ENCODE measurements at places on chromosomes 7 and 10.

DNA sequence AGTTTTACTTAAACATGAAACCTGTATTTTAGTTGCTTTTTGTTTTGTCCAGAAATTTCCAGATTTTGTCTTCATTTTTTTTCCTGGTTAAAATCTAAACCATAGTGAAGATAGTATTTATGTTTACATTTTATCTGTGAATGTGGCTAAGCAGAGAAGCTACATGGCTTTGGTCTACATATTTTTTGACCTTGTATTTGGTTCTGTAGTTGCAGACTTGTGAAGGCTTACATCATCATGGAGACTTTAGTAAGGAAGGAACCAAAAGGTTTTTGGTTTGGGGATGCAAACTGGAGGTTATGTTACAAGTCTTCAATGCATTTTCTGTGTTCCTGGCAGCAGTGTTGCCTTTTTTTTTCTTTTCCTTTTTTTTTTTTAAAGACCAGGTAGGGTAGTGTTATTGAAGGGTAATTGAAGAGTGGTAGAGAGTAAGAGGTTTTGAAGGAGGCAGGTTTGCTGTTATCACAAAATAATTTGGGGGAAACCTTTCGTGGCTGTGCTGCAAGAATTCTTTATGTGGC is 30.9 kb upstream of the VDAC2 start:
- DNase-seq = no peak

DNA sequence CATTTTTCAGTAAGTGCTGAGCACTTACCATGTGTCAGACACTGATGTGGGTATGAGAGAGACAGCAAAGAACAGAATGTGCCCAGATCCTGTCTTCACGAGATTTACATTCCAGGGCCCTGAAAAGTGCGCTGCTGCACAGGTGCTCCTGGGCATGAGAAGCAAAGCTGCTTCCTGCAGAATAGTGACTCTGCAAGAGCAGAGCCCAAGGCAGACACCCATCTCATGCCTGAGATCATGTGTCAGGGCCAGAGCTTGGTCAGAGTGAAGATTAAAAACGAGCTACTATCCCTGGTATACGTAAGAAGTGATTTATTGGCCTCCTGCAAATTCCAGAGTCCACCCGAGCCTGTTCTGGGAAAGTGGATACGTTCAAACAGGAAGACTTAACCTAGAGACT is 824.4 kb downstream of the GRID1 start:
- no peak for DNase-seq

GRCh38 chr10:6416892-6417512 is 163.1 kb downstream of the PRKCQ start:
- DNase-seq = no peak

DNA sequence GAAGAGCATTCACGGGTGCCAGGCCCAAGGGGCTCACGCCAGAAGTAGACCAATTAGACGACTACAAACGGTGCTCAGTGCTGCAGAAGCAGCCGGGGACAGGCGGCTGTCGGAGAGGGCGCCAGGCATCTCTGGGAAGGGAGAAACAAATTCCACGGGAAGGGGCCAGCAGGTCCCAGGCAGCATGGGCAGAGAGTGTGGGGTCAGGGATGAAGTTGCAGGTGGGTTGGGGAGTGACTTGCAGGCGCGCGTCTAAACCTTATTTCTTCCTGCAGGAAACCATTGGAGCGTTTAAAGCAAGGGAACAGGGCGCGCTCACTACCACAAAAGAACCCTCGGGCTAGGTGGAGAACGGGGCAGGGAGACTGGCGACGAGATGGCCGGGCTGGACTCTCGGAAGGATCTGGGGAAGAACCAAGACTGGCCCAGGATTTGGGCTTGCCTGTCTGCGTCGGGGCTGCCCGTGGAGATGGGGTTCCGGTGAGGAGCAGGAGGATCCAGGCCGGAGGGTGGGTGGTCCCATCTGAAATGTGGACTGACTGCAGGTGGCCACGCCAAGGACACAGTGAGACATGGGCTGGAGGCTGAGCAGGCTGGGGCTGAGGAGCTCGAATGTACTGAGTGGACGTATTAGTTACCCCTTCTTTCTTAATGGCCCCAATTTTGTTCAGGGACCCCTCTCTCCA is 116.3 kb upstream of the DIP2C start:
- no peak for DNase-seq

DNA sequence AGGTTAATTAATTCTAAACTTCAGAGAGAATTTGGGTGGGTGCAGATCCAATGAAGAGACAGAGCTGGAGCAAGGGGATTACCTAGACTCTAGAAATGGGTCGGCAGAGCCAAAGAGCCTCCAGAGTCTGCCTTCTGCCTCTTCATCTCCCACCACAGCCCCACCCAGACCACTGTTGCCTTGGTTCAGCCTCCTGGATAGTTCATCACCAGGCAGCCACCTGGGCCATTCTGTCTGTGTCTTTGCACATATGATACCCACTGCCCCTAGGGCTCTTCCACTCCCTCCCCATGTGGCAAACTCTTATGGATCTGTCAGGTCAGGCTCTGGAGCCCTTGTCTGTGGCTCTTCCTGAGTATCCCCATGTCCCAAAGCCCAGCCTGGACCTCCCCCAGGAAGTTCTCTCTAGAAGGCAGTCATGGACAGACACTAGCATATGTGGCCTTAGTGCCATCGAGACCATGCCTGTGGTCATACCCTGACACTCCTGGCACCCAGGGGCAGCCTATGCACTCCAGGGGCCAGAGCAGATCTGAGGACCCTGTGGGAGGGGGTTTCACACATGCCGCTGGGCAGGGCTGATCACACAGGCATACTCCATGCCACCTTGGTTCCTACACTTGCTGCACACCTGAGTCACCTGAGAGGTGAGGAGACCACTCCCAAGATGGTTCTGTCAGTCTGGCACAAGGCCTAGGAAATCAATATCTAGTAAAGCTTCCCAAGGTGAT is 41.6 kb downstream of the FRMPD2 start:
- DNase-seq = no peak

- no peak for DNase-seq
These were observed 89.4 kb downstream of the DGKI start for GRCh38 chr7:137757146-137757925.

- DNase-seq = no peak
These were observed 22.0 kb upstream of the ICA1 start for GRCh38 chr7:8283968-8284367.

DNA sequence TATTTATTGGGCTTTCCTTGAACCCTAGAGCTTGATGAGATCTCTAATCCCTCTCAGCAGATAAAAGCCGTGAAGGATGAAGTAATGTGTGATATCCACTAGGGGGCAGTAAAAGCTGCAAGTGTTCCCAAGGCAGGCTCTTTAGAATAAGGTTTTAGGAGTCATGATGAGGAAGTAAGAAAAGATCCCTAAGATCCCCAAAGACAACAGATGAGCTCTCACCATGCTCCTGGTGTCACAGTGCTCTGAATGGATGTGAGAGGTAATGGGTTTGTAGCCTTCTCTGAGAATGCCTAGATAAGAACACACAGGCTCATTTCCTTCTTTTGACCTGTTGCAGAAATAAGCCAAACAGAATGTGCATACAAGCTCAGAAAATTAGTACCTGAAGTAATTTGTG is 70.4 kb upstream of the ITPRID1 start:
- DNase-seq = peak; percentile 11

GRCh38 chr7:74173074-74173473 is 1.1 kb upstream of the EIF4H start:
- no peak for DNase-seq

DNA sequence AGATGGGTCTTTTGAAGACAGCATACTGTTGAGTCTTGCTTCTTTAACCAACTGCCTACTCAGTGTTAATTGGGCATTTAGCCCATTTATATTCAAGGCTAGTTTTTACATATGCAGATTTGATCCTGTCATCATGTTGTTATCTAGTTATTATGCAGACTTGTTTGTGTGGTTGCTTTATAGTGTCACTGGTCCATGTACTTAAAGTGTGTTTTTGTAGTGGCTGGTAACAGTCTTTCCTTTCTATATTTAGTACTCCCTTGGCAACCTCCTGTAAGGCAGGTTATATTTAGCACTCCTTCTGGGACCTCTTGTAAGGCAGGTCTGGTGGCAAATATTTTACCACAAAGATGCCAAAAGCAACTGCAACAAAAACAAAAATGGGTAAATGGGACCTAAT is 66.7 kb downstream of the TES start:
- no peak for DNase-seq

- no peak for DNase-seq
These were observed 51.4 kb upstream of the SLC35B4 start for GRCh38 chr7:134367956-134368749.

DNA sequence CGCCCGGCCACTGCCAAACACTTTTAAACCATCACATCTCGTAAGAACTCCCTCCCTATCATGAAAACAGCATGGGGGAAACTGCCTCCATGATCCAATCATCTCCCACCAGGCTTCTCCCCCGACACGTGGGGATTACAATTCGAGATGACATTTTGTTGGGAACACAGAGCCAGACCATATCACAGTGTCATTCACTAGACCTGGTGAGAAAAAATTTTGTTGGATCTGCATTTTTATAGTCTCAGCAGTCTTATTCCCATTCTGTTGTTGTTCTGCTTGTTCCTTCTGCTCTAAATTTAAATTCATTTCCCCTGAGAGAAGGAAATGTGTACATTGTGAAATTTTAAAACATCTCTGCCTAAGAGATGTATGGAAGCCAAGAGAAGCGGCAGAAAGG is 4.8 kb upstream of the MKLN1 start:
- no peak for DNase-seq

Data from substantia nigra (tissue), 51 donors.